ENCODE measurements at places on chromosomes 12 and 14.

- no peak for DNase-seq
Observed at GRCh38 chr12:129937426-129937825, 33.6 kb upstream of the TMEM132D start.

DNA sequence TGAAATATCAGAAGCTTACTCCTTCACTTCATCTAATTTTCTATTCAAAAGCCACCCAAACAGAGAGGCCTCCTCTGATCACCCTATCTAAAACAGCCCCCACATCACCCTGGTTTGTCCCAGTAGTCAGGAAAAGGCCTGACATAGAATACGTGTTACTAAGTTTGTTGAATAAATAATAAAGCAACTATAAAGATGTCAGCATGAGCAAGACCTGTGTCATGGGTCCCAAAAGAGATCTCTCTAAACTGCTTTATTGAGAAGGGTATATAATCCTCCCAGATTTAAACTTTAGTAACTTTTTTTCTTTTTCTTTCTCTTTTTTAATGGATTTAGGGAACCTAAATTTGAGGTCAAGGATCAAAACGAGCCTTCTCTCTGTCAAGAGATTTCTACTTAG, 27.4 kb upstream of the C12orf50 start:
- no peak for DNase-seq

DNA sequence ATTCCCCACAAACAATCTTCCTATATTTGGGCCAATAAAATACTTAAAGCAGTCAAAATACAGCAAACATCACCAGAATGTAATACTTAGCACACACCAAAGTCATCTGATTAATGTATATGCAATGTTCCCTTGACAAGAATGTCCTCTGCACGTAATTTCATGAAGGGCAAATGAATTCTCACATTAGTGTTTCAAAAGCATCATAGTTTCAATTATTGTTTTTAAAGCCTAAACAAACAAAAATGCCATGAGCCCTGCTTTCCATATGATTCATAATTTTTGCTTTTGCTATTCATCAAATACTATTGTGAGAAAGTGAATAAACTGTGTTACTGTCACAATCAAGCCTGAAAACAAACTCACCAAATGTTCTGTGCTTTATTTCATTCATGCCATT, 156.0 kb downstream of the EPS8 start:
- no peak for DNase-seq

- no peak for DNase-seq
Observed at GRCh38 chr14:53515276-53515675, 362.2 kb upstream of the DDHD1 start.

DNA sequence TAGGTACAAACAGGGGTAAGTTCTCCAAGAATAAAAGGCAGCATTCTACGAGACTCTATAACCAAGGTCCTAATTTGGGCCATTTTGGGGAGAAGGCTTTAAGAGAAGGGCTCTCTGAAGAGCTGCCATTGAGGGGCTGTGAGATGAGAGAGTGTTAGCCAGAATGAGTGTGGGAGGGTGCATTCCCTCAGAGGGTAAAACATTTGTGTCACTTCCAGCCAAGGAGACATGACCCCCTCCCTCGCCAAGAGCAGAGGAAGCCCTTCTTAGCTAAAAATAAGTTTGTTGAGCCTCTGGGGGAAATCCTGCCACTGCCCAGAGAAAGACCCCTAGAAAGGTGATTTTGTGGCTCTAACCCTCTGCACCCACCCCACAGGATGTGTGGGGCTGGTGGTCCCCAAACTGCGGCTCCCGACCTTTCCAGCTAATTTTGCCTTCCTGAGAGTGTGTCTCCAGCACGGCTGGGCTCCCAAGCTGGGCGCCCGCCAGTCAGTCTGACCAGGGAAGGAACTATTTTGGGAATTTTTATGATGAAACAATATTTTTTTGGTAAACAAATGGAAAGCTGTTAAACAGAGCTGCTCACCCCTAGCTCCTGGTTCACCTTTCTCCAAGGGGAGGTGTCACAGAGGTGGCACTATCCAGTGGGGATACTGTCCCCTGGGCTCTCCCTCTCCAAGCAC, 65.9 kb upstream of the JDP2 start:
- DNase-seq = no peak

DNA sequence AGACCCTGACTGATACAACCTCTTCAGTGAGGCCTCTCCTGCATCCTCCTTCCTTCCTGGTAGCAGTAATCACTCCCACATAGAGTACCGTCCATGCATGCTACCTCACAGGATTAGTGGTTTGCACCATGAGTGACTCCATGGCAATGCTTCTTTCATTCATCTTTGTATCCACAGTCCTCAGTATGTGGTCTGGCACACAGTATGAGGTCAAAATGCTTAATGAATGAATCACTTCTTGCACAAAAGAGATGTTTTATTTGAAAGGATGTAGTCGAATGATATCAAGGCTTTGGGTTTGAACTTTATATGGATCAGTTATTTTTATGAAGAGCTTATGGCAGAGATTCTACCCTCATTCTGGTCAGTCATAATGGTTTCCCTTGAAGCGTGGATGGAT, 42.2 kb downstream of the KCNA5 start:
- no peak for DNase-seq

DNA sequence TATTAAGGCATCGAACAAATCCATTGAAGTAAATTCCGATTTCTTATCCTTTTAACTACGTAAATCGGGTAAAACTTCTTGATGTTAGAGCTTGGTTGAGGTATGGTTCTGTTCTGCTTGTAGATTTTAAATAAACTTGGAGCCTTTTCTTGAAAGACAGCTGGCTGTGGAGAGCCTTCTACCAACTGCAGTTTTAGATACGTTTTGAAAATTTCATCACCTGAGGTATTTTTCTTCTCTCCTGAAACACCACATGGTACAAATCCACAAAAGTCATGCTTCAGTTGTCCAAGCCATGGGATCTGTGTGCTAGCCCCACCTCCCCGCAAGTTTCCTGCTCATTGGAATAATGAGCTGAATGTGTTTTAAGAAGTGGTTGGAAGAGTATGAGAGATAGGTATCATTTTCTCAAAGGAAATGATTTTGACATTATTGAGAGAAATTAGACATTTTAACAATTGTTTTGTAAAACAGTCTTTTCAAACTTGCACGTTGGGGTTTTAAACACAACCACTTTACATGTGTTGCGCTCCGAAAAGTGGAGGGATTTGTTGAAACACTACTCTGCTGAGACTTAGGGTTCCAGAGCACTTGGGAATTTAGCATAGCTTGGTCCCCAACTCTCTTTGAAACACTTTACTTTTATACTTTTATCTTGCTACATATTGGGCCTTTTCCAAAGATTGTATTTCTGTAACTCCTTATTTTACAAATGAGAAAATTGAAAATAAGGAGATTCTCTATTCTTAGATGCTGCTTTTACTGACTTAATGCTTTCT, 1.4 kb downstream of the PPM1A start:
- no peak for DNase-seq

- no peak for DNase-seq
Observed at GRCh38 chr12:60805364-60805763, 1209.5 kb downstream of the SLC16A7 start.

DNA sequence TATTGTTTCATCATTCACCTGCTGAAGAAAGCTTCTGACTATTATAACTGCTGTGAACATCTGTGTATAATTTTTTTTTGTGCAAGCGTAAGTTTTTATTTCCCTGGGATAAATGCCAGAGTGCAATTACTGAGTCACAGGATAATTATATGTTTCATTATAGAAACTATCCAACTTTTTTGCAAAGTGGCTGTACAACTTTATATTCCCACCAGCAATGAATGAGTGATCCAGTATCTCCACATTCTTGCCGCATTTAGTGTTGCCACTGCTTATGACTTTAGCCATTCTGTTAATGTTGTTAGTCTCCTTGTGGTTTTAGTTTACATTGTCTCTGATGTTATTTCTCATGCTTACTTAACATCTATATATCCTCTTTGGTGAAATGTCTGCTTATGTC, 88.1 kb upstream of the CCDC175 start:
- DNase-seq = no peak

DNA sequence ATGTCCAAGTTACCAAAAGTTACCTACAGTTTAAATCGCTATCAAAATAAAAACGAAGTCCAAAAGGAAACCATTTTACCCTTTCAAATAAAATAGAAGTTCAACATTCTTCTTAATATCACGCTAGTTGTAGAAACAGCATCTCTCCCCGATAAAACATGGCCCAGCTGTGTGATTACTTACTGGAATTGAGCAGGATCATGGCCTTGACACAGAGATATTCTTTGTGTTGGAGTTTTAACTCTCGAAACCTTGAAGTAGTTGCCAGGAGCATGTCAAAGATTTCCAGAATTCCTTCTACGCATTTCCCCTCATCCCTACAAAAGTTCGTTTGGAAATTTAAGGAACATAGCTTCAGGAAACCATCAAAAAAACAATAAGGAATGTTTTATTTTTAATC, 44.8 kb downstream of the ESR2 start:
- no peak for DNase-seq

GRCh38 chr12:98808243-98808875, 163.3 kb downstream of the APAF1 start:
- DNase-seq = no peak

DNA sequence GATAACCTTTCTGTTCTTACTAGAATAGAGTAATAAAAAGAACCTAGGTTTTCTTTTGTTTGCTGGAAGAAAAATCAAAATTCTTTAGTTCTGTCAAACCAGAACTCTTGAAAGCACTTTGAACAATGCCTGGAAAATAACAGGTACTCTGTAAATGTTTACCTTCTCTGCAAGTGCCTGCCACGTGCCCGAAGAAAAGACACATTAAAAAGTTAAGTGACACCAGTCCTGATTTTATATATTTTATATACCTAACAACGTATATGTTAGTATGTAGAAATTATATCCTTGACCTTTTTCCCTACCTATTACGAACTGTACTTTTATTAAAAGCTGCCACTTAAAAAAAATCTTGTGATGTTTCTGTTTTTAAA, 976 bp downstream of the THAP2 start:
- DNase-seq = no peak

DNA sequence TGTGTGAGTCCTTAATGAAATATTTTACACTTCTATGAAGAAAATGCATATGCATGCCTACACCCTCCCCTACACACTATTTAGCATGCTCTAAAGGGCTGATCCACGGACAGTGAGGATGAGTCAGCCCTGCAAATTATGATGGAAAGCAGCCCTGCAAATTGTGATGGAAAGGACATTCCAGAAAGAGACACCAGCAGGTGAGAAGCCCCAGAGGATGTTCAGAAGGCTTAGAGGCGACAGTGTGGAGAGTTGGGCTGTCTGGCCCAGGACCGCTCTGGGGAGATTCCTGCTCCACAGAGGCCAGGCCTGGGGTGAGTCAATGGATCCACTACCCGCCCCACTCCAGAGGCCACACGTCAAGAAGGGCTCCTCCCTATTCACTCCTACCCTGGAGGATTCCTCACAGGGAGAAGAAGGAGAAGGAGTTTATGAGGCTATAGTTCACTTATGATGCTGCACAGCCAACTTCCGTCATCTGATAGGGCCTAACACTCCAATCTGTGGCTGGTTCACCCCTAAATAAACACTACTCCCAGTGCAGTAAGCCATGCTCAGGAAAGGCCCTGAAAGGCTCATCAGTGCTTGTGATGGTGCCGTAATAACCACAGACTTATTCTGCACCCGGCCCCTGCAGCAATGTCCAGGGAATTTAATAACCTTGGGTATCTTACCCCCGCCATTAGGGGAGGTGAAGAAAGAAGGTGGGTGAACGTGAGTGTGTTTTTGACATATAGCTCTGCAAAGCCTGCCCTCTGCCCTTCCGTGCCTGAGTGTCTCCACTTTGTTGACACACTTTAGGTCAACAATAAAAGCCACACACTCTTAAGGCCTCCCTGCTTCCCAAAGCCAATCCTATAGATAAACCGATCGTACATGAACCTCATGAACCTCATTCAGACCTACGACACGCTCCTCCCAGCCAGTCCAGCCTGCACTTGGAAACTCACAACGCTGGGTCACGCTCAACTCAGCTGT, 46.4 kb downstream of the CLMN start:
- DNase-seq = no peak

GRCh38 chr14:50970886-50971781, 26.9 kb upstream of the PYGL start:
- DNase-seq = no peak

GRCh38 chr14:55730592-55731310, 150.7 kb downstream of the KTN1 start:
- DNase-seq = no peak

DNA sequence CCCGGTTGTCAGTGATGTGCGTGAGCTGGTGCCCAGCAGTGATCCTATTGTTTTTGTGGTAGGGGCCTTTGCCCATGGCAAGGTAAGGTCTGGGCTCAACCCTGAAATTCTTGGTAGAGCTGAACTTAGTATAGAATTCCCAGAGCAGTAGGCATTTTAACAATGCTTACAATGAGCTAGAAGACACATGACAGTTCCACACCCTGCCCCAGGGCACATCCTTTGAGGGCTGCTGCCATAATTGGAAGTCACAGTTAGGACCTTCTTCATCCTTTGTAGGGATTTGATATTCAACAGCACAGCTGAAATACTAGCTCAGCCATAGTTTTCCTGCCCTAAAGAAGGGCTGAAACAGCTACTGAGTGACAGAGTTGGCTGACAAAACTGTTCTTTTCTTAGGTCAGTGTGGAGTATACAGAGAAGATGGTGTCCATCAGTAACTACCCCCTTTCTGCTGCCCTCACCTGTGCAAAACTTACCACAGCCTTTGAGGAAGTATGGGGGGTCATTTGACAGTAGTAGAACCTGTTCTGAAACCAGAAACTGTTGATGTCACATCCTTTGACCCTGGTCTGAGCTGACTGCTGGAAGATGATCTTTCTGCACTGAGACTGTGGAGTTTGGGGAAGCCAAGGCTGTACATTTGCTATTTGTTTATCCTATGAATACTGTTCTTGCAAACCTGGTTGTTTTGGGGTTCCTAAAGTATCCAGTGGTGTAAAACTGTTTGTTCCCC, 4.8 kb downstream of the EMG1 start:
- no peak for DNase-seq

DNA sequence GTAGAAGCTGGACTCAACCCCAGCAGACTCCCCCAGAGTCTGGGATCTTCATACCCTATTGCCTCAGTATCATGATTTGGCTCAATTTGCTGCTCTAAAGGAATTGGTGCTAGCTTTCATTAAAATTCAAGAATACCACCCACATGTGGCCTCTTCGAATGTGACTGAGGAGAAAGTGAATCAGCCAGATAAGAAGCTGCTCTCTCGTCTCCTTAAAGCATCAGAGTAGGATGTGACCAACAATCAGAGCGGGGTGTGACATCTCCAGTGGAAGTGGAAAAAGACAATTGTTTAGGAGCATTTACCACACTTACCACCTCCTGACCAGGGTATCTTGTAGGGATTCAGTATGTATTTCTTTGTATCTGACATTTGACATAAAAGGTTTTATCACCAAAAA, 278.2 kb upstream of the DIO2 start:
- no peak for DNase-seq

GRCh38 chr12:120237360-120238171, 28.0 kb downstream of the PXN start:
- DNase-seq = no peak

- DNase-seq = no peak
Observed at GRCh38 chr12:75876832-75877762, 154.5 kb downstream of the PHLDA1 start.

DNA sequence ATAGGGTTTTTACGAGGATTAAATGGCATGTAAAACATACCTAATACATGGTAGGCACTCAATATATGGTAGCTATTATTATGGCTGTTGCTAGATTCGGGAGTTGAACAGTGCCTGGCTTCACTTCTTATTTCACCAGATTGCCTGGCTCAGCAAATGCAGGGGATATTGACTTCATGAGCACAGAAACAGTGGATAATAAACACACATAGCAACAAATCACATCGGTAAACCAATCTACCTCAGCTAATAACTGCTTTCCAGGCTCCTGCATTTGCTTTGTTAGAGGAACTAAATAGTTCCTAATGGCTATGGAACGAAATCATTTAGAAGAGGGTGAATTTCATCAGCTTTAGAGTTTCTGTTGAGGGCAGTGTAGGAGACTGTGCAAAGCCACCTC, 105.2 kb upstream of the TMCC3 start:
- DNase-seq = no peak

All from central memory CD4-positive, alpha-beta T cell (primary cell).